ENCODE measurements at places on chromosomes 4 and X. TPM values are rescaled to one million over a fixed set of nuclear protein-coding genes. Genes with fewer than 3 reads are reported as not detected.

Gene TMEM271
- total RNA-seq: 22.7 TPM

Gene CT45A8
- not detected for total RNA-seq

Gene ARR3
- total RNA-seq: not detected

Gene FATE1
- total RNA-seq: not detected

Gene TSPAN7
- total RNA-seq: 54.0 TPM

Gene ZNF827
- 227 TPM for total RNA-seq

Gene DGAT2L6
- total RNA-seq: not detected

Gene METTL14
- total RNA-seq: 46.4 TPM

Gene ACE2
- total RNA-seq: not detected

Gene CCDC158
- total RNA-seq: not detected

Gene KANTR
- 20.0 TPM for total RNA-seq

- no peak for DNase-seq
Observed at GRCh38 chrX:12379671-12380070, 241.4 kb downstream of the FRMPD4 start.

GRCh38 chr4:162422312-162422711 lies 258.5 kb upstream of the FSTL5 start:
- no peak for DNase-seq

- DNase-seq: peak; percentile 60
Observed at GRCh38 chrX:109890910-109891502, 111.9 kb upstream of the TMEM164 start.

DNA sequence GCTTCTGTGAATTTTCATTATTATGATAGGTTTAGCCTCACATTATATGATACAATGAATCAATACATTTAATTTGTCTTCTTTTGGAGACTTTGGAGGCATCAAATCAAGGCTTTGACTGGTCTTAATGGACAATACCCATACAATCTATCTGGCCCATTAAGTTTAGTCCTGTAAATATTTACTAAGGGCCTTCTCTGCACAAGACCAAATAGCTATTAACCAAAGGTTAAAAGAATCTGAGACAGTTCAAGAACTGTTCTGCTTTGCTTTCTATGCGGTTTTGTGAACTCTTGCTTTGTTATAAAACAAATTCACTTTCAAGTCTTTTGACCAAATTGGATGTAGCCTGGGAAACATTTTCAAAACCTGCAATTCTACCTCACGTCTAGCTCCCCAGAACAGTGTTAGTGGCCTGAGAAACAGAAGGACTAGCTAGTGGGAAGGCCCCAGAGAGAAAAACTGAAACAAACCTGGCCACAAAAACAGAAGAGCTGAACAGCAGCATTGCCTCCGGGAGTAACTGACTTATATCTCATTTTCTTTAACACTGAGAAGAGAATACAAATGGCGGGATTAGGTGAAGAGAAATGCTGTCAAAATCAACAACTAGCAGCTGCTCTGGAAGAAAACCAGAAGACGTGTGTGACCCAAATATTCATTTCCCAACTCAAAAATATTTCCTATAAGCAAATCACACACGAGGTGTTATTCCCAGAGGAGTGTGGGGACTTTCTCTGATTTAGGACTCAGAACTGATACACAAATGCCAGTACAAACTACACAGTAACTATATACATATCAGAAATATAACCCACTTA lies 548 bp downstream of the TLR1 start:
- no peak for DNase-seq

DNA sequence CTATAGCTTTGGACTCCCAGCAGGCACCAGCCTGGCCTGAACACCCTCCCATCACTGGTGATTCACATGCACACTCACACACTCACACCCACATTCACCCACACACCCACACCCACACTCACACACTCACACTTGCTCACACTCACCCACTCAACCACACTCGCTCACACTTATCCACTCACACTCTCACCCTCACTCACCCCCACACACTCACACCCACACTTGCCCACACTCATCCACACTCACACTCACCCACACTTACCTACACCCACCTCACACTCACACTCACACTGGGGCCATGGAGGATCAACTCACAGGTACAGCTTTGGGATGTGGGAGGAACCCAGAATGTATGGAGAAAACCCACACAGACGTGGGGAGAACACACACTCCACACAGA lies 548.2 kb upstream of the FAT1 start:
- no peak for DNase-seq

DNA sequence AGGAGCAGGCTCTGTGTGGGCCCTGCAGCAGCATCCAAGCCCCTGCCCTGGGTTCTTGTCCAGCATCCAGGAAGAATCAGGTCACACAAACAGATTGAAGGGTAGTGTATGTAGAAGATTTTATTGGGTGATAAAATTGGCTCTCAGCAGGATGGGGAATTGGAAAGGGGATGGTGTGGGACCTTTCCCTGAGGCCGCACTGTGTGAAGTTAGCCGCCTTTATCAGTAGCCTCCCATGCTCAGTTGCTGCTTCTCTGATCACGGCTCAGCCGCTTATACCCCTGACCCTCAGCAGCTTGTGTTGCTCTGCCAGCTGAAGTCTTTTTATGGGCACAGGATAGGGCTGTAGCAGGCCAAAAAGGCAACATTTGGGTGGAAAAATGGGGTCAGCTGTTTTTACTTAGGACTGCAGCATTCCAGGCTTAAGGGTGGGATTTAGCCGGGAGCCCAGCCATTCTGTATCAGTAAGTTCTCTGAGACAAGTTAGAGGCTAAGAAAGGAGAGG lies 35.2 kb upstream of the CCNG2 start:
- no peak for DNase-seq

DNA sequence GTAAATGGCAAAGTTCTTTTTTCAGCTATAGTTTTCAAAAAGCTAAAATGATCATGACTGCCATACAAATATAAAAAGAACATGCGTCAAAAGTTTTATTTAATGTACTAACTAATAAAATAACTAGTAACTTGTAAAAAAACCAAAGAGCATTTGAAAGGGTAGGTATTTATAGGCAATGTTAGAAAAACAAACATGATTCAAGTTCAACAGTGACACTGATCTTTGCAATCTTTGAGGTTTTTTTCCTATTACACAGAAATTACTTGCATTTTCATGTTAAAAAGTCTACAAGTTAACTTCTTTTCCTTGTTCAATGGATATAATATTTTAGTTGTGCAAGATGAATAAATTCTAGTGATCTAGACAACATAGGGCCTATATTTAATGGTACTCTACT lies 72.3 kb upstream of the GRID2 start:
- no peak for DNase-seq

DNA sequence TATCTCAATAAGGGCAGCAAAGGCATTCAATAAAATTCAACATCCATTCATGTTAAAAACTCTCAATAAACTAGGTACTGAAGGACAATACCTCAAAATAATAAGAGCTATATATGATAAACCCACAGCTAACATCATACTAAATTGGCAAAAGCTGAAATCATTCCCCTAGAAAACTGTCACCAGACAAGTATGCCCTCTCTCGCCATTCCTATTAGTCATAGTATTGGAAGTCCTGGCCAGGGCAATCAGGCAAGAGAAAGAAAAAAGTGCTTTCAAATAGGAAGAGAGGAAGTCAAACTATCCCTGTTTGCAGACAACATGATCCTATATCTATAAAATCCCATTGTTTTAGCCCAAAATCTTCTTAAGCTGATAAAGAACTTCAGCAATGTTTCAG lies 116.8 kb downstream of the TENT5D start:
- no peak for DNase-seq

DNA sequence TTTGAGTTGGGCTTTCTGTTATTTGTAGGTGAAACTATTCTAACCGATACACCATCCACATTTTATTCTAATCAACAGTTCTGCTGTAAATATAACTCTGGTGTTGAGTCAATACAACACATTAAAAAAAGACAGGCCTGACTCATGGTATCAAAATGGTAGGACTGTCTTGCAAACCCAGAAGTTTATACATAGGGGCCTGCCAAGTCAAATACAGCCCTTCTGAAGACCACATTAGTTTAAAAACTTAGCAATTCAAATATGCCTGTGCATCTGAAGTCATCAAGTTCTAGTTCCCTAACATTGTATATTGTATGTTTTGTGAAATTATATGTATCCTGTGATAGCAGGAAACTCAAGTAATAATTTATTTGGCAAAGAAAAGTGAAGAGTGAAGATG lies 24.4 kb upstream of the PDE5A start:
- no peak for DNase-seq

DNA sequence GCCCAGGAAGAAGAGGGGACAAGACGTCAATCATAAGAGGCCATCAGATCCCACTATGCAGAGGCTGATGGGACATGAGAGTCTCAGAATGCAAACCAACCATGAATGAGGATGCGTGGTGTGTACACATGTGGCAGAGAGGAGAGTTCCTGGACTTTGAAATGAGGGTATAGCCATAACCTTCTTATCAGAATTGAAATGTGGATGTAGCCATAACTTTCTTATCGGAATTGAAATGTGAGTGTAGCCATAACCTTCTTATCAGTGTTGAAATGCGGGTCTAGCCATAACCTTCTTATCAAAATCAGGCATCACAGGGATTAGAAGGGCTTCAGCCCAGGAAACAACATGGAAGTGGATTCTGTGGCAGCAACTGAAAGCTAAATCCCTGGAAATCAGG lies 415.5 kb upstream of the FAT1 start:
- DNase-seq: no peak

DNA sequence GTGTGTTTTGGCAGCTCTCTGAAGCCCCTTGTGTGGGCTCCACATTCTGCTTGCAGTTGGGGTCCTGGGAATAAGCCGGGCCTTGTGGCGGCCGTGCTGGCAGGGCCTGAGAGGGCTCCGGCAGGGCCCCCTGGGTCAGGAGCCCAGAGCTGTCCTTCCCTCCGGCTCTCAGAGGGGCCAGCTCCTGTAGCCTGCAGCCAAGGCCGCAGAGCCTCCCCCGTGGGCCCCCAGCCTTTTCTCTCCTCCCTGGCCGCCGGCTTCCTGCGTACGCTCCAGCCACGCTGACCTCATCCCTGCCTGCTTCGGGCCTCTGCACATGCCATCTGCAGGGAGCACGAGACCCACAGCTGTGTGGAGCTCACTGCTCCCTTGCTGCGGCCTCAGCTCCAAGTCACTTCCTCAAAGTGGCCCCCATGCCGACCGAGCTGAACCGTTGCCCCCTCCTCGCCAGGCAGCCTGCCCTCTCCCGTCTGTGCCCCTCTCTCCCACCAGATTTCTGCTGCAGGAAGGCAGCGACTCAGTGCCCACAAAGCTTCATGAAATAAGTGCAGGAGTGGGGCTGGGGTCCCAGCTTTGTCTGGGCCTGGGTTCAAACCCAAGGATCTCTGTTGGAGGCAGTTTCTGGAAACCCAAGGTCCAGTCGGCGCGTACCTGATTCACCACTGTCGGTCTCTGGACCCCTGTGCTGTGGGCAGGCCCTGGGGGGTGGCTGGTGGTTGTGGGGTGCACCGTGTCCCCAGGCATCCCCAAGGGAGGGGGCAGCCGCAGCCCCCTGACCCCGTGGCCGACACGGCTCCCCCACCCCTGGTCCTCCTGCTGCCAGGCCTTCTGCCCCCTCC lies 57.1 kb upstream of the NKX1-1 start:
- peak; percentile 79 for DNase-seq

GRCh38 chrX:18664947-18665346 lies 7.0 kb downstream of the RS1 start:
- DNase-seq: no peak

- no peak for DNase-seq
Observed at GRCh38 chrX:113954297-113954696, 629.6 kb upstream of the HTR2C start.

DNA sequence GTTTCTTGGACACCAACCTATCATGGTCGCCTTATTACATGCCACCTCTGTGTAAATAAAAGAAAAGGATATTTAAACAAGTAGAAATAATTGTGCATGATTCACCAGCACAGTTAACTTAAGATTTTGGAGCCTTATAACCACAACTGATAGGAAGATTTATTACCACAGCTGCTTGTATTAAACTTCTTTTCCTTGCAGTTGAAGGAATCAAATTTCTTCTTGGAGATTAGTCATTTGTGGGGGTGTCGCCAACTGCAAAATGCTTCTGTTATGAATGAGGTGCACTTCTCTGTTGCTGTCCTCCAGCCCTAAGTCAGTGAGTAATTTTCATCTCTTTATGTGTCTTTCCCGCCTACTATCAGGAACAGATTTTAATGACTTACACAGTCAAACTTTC lies 73.3 kb downstream of the OR13H1 start:
- DNase-seq: no peak

- DNase-seq: no peak
Observed at GRCh38 chrX:129511689-129512088, 11.6 kb downstream of the SMARCA1 start.

DNA sequence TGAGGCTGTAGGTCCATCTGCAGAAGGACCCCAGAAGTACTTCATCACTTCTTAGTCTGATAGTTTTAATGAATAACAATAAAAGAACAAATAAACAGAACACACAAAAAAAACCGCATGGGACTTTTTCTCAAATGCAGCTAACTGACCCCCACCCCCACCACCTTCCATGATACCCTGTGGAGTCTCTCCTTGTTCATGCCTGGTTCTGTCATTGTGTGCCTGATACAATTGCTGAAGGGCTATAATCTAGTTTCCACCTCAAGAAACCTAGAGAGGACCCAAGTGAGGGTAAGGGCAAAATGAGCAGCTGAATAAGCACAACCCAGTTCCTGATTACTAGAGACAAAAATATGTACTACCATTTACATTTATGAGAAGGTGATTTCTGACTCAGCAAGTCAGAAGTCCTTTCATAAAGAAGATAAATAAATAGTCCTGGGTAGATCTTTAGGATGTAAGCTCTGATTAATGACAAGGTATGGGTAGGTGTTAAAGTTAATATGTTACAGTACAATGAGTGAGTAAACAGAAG lies 155.1 kb downstream of the TMA16 start:
- no peak for DNase-seq

DNA sequence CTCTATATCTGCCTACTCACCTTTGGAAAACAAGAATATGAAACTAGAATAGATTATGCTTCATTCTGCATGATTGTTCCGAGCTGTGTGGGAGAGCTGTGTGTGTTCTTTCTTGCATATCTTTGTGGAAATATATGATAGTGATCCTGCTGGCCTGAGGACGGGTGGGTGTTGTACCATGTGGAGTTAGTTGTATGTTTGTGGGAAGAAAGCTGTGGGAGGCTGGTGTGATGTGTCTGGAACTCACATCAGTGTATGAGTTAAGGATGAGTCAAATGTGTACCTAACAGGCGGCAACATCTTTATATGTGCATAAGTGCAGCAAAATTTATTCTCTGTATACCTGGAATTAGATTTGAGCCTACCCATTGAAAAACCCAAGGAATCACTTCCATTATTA lies 208.1 kb upstream of the ADGRL3 start:
- DNase-seq: no peak

- DNase-seq: no peak
Observed at GRCh38 chr4:173174184-173174583, 5.6 kb downstream of the GALNT7 start.

DNA sequence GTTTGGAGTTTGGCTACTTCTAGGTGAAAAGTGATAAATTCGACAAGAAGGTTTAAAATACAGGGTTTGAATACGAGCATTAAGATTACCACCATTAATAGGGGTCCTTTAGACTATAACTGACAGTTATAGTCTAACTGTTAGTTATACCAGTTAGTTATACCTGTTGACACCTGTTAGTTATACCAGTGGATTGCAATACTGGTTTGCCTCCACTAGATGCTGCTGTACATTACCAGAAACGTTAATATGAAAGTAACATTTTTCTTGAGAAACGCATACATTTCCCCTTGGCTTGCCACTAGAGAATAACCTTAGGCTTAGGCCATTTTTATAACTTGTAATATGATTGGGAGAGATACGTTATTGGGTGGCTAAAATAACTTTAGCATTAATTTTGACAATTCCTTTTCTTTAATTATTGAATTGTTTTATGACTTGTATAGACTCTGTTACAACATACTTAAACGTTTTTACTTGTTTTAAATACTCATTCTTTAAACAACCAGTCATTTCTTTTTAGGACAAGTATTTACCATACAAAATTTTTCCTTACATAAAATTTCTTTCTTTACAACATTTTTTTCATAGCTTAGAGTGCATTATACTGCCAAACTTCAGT lies 911.2 kb downstream of the FSTL5 start:
- no peak for DNase-seq
